ENCODE measurements at places on chromosomes 3 and 15.

DNA sequence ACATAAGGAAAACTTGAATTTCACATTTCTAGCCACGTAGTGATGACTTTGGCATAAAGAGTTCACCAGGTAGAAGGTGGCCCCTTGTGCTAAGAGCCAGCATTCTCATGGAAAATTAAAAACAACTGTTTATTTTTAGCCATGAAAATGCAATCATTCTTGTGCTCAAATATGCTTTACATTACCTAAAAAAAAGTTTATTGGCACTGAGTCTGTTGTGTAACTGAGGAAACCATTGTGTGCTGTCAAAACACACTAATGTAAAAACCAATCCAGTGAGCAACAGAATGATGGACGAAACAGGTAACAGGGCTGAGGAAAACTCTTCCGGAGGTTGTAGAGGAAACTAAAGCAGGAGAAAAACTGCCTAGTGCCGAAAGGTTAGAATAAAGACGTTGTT lies 287.0 kb upstream of the TMC3 start:
- DNase-seq = no peak

DNA sequence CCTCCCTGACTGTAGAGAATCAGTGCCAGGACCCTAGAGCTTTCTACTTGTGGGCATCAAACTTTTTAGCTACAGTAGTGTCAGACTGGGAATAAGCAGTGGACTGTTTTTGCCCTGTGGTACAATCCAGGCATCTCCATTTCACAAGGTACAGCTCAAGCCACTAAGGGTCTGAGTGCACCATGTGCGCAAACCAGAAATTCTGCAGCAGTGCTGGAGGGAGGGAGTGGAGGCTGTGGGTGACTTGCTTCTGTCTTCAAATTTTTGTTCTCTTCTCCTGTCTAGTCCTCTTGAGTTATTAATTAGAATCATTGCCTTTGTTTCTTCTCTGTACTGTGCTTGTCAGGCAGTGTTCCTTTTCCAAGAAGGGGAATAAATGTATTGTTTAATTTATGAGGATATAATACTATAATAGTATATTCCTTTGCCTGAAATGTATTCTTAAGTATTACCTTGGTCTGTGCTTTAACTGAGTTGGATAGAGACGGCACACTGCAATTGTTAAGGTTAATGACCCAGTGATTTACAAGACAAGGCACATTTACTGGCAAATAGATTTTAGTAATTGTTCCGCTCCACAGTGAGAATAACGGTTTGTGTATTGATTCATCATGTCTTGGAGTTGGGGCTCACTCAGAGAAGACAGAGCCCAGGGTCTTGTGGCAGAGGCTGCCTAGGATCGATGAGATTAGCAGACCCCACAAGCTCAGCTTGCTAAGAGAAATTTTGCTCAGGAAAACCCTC lies 390.6 kb upstream of the CFAP20DC start:
- no peak for DNase-seq

GRCh38 chr3:116316771-116317170 lies 128.5 kb downstream of the LSAMP start:
- DNase-seq = no peak

- no peak for DNase-seq
These were observed 51.6 kb downstream of the RARB start for GRCh38 chr3:25479727-25480010.

Measured in D341Med (cell line).